Stimulated activated CD8-positive, alpha-beta memory T cell treated with anti-CD3 and anti-CD28 coated beads, Interleukin-7, amount 100 ng/mL, for 48 hours (primary cell): ENCODE measurements at places on chromosomes 1 and 21.

- no peak for DNase-seq
These were observed 21.2 kb downstream of the CRNN start for GRCh38 chr1:152392909-152393308.

- DNase-seq: no peak
These were observed 11.0 kb downstream of the UBL4B start for GRCh38 chr1:110123224-110123623.

GRCh38 chr1:105909811-105910210 lies 1146.7 kb upstream of the PRMT6 start:
- no peak for DNase-seq

DNA sequence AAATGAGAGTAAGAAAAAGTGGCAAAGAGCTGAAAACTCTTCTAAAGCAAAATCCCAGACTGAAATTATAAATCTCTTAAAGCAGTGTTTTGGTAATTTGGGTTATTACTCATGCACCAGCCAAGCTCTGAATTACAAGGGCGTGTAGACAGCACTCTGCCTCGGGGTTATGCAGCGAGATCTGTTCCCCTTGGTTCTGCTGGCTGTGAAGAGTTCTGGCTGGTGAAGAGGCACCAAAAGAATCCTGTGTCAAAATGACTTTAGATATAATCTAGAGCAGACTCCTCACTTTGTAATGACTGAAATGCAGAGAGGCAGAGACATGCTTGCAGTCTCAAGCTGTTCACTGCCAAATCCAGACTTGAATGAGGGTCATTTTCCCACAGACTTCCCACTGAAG lies 461.8 kb upstream of the CXADR start:
- no peak for DNase-seq

- DNase-seq: no peak
These were observed 93.2 kb downstream of the EPHB2 start for GRCh38 chr1:22803833-22804232.

- no peak for DNase-seq
These were observed 78.2 kb upstream of the TENT5C start for GRCh38 chr1:117527566-117528102.

GRCh38 chr1:207937204-207937603 lies 26.3 kb upstream of the CD34 start:
- no peak for DNase-seq

GRCh38 chr1:183185941-183186490 lies at the start of gene LAMC2:
Gene LAMC2, plus strand, starts transcription at chr1:183186264. Its CDS starts 89 bp downstream, at chr1:183186353.
- DNase-seq: no peak

DNA sequence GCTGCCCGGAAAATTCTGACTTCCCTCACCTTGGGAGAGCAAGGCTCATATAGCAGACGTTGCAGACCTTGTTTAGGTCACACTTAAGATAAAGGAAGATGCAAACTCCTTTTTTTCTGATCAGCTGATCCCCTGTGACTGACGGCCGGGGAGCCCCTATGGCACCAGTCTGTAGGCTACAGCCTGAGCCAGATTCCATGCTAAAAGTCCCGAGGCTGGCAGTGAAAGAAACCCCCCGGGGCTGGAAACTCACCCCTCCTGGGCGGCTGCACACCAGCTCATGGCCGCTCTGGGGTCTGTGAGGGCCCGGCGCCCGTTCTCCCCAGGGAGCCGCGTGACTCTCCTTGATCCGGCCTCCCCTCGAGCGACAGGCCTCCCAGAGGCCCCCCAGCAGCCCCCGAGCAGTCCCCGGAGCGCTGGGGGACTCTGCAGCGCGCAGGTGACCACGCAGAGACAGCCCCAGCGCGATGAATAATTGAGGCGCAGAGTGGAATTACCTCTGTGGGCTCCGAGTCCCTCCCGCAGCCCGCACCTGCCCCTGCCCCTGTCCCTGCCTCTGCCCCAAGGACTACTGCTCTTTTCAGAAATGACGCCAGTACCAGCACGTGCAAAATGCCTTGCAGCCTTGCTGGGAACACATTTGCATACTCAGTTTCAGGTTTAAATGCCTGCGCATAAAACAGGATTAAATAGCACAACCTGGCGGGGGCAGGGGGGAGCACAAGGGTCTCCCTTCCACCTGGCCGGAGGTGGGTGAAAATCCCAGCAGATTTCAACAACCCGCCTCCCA lies 62.6 kb upstream of the CLDN14 start:
- DNase-seq: no peak

DNA sequence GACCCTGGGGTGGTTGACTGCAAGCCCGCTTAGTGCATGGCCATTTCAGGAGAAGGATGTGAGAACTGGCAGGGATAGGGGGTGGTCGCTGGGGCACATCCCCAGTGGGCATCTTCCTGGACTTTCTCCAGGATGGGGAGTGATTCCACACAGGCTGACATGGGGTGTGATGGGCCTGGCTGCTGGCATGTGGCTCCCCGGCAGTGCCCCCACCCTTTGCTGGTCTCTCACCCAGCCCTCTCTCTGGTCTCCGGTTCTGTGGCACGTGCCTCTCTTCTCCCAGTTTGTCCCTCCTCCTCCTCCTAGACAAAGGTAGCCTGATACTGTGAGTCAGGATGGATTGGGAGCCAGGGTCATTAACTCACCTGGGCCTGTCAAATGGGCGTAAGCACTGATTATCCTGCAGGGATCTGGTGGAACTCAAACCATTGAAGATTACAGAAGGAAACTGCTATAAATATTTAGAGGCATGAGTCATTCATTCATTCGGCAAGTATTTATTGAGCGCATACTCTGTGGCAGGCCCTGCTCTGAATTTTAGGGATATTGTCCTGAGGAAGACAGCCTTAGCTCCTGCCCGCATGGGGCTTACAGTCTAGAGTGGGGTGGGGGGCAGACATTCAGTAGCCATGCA lies 23.6 kb upstream of the EPS8L3 start:
- DNase-seq: no peak

- DNase-seq: no peak
These were observed 259.5 kb downstream of the RGS7 start for GRCh38 chr1:241097479-241097878.
